ENCODE measurements at places on chromosomes 16 and 17.

DNA sequence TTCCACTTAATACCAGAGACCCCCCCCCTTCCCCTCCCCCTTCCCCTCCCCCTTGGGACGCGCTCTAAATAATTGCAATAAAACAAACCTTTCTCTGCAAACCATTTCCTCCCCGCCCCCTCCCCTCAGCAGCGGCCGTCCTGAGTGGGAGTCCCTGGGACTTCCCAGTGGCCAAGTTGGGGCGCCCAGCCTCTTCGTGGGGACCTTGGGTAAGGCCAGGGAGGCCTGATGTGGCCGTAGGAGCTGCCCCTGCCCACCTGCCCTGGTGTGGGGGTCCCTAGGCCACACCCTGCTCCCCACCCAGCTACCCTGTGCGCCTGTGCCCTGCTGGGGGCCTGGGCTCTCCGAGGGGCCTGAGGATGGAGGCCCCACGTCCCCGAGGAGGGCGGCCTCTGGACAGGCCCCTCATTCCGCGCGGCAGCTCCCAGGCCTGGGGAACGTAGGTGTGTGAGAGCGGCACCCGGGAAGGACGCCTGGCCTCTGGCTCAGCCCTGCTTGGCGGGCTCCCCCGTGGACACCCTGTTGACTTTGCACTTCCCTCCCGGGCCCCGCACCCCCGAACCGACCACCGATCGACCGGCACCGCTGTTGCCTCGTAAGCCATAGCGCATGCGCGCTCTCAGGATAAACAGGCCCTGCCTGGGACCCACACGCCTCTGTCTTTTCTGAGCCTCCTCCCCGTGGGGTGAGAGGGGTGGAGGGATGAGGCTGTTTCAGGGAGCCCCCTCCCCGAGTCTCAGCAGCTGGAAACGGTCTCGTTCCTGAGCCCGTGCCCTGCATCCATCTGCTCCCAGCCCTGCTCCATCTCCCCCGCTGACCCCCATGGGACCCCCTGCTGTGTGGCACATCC lies 9.0 kb downstream of the NTHL1 start:
- DNase-seq: no peak

DNA sequence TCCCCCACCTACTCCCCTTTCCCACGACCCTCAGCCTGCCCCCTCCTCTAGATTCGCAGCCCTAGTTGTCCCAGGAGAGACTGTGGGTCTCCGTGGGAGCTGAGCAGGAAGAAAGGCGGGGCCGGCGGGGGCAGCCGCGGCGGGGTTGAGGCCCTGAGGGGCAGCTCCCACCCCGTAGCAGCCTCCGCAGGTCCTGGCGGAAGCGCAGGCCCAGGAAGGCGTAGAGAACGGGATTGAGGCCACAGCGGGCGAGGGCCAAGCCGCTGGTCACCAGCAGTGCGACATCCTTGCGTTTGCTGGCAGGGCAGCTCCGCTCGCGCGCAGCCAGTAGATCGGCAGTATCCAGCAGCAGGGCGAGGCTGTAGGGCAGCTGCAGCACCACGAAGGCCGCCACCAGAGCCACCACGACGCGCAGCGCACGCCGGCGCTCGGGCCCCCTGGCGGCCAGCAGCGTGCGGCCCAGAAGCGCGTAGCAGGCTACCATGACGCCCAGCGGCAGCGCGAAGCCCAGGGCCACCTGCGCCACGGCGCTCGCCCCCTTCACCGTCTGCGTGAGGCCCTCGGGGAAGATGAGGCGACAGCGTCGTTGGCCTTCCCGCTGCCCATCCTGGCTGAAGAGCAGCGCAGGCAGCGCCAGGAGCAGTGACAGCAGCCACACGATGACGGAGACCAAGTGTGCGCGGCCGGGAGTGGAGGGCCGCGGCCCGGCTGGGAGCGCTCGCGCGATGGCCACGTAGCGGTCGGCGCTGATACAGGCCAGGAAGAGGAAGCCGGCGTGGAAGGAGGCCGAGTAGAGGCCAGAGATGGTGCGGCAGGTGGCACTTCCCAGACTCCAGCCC lies 1.9 kb downstream of the CCR10 start:
- peak; percentile 81 for DNase-seq

DNA sequence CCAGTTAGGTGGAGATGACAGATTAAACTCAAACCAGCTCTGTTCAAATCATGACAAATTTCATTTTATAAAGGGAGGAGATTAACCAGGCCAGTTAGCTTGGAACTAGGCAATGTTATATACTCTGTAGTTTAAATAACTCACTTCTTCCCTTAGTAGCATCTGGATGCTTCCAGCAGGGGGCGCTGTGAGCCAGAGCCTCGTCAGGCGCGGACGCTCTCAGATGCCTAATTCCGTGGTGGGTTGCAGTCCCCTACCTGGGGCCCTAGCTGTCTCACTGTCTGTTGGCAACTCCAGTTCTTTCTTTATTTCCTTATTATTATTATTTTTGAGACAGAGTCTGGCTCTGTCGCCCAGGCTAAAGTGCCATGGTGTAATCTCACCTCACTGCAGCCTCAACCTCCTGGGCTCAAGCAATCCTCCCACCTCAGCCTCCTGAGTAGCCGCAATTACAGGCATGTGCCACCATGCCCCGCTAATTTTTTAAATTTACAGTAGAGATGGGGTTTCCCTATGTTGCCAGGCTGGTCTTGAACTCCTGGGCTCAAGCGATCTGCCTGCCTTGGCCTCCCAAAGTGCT lies 17.3 kb upstream of the WFDC1 start:
- DNase-seq: peak; percentile 54

DNA sequence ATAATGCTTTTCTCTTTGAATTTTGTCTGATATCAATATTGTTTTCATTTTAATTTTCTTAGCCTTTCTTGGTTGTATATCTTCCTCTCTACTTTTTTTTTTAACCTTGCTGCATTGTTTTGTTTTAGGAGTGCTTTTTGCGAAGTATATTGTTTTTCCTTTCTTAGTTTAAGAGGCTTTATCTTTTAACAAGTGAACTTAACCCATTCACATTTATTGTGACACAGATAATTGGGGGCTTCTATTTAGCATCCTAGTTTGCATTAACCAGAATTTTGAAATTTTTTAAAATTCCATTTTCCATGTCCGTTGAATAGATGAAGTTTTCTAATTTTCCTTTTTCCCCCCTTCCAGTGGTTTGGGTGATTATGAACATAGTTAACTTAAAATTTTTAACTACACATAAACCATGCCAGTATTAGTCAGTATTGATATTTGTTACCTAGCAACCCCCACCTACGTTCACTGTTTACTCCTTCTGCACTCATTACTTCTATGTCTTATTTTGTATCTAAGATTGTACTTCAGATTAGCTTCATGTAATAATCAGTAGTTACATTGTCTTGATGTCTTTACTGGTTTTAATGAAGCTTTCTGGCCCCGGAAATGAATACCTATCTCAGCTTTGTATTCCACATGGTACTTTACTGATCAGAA lies 44.4 kb downstream of the TNRC6A start:
- no peak for DNase-seq

GRCh38 chr16:8733849-8734540 lies 59.6 kb downstream of the ABAT start:
- no peak for DNase-seq

GRCh38 chr17:82559566-82560251 lies 40.2 kb downstream of the FOXK2 start:
- DNase-seq: no peak

DNA sequence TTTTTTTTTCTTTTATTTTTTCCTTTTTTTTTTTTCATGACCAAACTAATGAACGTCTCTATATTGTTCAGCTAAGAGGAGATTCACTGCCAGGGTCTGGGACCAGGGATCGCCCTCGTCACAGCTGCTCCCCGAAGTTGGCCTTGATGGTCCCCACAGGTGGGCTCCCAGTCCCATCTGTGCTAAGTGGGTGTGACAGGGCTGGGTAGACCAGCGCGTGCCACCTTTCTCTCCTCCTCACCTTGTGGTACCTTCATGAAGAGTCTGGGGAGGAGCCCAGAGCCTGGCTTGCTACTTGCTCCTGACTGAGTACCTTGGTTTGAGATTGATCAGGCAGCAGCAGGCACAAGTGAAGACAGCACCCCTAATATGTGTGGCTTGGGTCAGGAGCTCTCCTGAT lies 6.5 kb upstream of the FOXF1 start:
- DNase-seq: no peak

GRCh38 chr17:17398188-17398942 lies 78.4 kb upstream of the MED9 start:
- no peak for DNase-seq

DNA sequence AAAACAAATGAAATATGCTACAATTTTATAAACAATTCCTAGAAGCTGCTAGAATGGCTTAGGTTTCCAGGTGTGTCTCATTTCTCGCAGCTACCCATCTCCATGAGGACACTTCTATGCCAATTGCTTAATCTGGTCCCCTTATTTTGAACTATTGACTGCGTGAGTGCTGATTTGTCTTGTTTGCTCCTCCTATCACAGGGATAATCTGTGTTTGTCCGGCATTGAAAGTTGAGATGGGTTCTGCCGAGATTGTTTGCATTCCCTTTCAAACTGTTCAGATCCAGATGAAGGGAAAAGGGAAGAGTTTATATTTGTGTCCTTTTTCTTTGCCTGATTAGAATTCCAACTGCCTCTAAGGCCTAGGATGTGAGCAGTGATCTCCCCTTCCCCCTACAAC lies 21.7 kb upstream of the COX10 start:
- no peak for DNase-seq

DNA sequence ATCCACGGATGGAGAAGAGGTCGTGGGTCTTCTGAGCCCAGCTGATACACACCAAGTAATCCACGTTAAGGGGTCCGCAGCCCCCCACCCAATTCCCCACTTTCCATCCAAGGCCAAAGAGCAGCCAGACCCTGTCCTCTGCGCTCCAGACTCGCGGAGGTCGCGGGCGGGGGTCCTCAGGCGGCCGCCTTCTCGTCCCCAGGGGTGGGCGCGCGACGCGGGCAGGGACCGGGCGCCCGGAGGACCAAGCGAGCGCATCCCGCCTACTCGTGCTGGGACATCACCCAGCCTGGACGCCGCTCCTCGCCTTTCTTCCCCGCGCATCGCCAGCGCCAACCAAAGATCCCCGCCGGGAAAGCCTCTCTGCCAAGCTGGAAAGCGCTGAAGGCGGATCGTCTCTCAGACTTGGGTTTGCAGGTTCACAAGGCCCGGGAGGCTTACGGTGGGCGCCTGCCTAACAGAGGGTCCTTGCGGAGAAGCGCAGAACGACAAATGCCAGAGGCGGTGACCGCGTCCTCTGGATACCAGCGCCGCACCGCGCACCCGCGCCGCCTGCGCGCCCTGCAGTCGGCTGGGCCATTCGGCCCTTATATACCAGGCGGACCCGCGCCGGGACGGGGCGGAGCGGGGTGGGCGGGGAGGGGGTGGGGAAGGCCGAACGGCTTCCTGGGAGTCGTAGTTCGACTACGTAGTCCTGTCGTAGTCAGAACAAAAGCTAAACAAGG lies 471.6 kb downstream of the SOX9 start:
- peak; percentile 86 for DNase-seq

DNA sequence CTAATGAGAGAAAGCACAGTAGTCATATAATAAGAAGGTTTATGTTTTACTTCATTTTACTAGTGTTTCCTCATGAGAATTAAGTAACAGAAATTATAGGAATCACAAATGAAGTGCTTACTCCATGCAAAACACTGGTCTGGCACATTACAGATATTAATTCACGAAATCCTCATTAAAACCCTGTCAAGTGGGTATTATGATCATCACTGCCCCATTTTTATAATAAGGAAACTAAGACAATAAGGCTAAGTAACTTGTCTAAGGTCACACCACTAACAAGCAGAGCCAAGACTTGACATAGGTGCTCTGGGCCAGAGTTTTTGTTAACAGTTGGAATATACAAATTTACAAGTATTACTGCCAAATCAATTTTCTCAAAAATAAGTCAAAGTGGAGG lies 83.0 kb downstream of the KANSL1 start:
- DNase-seq: no peak

- DNase-seq: no peak
Measured at GRCh38 chr17:70709596-70709995, 540.3 kb downstream of the KCNJ2 start.
